ENCODE measurements at places on chromosomes 1 and 21.

DNA sequence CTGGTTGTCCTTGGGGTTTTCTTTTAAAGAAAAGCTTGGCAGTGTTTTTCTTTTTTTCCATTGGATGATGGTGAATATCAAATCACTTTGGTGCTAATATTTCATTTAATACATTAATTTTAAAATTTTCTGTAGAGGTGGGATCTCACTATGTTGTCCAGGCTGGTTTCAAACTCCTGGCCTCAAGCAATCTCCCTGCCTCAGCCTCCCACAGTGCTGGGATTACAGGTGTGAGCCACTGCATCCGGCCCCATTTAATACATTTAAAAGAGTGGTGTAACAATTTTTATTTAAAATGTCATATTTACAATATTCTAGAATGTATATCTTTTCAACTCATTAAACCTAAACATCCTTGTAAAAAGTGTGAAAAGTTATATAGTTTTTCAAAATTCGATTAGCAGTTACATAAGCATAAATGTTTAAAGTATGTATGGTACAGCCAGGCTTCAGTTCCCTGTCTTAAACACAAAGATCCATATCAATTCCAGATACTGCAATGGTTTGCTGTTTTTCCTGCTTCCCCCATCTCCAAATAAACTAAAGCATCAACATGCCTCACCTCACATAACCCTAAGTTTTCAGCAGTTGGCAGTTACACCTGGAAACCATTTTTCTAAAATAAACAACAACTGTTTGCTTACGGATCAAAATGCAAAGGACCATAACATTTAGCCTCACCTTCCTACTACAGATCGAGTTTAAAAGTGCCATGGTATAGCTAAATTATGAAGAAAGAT lies 8.9 kb upstream of the LGALS8 start:
- DNase-seq, result no peak

GRCh38 chr1:158286487-158286886 lies 3.2 kb upstream of the CD1C start:
- DNase-seq, result no peak

DNA sequence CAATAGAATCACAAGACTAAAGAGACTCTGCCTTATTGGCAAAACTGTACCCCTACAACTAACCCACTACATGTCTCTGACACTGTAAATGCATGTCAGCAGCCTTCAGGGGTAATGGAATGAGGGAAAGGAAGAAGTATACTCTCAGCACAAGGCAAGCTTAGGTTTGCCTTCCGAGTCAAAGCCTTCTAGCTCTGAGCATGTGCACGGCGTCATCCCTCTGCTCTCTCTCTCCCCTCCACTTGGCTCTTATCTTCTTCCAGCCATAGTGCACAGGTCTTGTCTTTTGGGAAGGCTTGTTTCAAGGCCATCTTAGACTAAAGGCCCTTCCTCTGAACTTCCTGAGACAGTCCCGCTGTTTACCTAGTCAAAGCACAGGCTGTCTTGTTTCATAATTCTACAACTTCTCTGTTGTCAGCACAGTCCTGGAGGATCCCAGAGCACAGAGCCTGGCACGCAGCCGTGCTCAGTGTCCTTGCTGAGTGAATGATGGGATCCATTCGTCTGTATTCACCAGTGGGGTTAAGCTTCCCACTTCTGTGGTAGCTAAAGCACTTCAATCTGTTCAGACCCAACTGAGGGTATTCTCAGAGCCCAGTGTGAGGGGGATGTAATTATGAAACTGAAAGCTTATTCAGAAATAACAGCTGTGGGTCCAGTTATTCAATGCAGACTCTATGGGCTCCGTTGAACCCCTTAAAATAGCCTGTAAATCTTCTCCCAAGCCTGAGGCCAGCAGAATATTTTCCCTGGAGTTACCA lies 166.5 kb upstream of the PLD5 start:
- no peak for DNase-seq

DNA sequence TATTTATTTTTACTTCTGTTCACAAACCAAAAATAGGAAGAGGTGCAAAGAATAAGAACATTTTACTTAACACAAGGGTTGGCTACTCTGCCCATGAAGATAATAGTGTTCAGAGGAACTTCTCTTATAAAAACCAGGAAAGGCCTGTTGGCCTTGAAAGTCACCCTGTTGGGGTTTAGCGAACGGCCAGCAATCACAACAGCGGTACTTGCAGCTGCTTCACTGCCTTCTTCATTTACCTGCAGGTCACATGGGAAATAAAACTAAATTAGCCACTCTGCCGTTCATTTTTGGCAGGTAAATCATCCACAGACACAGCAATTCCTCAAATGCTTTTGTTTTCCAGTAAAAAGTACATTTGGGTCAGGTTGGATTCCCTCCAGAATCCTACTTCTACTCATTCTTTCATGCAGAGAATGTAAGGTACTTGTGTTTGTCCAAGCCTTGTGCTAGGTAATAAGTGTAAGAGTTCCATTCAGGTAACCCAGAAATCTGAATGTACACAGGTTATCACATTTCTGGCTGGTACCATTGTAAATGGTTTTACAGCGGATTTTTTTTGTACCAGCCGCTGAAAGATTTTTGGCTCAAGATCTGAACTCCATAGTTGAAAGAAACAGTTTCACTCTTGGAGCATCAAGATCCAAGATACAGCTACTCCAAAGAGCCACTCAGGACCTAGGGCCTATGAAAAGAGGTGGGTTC lies 13.1 kb downstream of the SERPINC1 start:
- DNase-seq, result no peak

DNA sequence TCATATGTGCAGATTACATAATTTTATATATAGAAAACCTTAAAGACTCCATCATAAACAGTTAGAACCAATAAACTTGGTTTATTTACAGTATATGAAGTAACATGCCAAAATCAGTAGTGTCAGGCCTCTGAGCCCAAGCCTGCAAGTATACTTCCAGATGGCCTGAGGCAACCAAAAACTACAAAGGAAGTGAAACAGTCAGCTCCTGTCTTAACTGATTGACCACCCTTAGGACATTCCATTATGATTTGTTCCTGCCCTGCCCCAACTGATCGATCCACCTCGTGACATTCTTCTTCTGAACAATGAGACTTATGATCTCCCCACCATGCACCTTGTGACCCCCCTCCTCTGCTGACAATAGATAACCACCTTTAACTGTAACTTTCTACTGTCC lies 630.3 kb downstream of the AMY1C start:
- DNase-seq, result no peak

DNA sequence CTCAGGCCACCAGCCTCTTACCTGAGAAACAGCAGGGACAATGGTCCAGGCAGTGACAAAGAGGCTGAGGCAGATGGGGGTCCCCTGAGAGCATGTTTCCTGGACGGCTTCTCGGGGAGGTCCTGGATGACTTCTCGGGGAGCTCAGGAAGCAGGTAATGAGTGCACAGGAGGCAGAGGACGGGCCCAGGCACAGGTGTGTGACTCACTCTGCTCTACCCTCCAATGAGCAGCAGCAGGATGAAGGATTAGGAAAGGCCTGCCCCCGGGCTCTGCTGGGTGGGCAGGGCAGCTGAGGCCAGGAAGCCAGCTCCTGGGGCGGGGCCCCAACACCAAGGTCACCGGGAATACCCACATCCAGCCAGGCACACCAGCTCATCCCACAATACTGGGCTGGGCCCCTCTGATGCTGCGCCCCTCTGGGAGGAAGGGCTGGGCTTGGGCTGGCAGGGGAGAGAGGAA lies 17.2 kb upstream of the PTAFR start:
- no peak for DNase-seq

DNA sequence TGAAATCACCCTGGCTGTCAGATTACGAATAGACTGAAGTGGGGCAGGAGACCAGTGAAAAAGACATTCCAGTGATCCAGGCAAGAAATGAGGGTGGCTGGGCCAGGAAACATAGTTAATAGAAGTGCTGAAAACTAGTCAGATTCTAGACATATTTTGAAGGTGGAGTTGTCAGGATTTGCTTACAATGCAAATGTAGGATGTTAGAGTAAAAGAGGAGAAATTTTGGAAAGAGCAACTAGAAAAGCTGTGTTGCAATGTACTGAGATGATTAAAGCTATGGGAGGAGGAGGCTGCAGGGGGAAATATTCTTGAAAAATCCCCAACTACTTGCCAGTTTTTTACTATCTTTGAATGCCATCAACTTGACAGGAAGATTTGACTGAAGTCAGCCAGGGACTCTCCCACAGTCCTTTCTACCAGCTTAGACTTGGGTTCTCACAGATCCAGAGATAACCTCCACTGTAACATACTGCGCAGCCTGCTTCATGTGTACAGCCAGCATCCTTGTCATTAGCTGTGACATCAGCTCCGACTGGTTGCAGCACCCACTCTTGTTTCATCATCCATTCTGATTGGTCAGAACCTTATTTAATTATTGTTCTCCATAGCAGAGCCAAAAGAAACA lies 109.7 kb downstream of the TSEN15 start:
- DNase-seq, result no peak

Data from AML-193 (cell line).